Epithelial cell of esophagus (primary cell): ENCODE measurements at places on chromosomes 1 and 21.

GRCh38 chr1:33163621-33164519 is 18.0 kb downstream of the TRIM62 start:
- DNase-seq, result no peak

DNA sequence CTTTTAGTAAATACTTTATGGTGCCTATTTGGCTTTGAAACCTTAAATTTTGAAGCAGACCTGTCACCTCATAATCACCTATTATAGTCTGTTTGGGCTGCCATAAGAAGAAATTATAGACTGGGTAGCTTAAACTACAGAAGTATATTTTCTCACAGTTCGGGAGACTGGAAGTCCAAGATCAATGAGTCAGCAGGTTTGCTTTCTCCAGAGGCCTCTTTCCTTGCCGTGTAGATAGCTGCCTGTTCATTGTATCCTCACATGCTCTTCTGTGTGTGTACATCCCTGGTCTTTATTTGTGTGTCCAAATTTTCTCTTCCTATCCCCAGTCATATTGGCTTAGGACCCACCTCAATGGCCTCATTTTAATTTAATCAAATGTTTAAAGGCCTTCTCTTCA is 518.2 kb downstream of the ADGRL2 start:
- DNase-seq, result peak; percentile 58

- no peak for DNase-seq
Measured at GRCh38 chr1:117802531-117803257, 126.7 kb downstream of the GDAP2 start.

DNA sequence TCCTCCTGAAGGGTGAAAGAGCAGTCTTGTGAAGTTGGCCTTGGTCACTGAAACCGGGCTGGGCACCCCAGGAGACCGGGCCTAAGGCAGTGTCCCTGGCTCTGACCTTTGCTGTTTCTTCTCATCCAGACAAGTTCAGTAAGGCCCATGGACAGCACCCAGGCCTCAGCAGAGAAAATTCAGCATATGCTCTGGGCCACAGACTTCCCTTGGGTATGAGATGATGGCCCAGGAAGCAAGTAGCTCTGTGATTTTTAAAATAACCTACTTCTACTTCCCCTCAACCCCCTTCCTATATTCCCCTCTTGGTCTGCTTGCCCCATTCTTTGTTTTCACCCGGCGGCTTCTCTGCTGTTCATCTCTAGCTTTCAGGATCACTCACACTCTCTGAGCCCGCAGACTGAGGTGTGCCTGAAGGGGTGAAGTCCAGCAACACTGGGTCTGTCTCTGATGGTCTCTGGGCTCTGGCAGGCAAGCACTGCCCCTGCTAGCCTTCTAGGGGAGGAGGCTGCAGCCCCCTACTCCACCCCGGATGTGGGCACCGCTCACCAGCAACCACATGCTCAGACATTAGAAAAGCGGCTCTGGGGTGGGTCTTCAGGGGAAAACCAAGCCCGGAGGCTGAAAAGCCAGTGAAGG is 2.9 kb upstream of the GPR25 start:
- DNase-seq, result no peak

GRCh38 chr21:29939104-29939923 is 482 bp downstream of the GRIK1 start:
- peak; percentile 5 for DNase-seq

- DNase-seq, result no peak
Measured at GRCh38 chr21:42039911-42040351, 29.8 kb upstream of the ZBTB21 start.

GRCh38 chr1:94039871-94040569 is 80.9 kb downstream of the ABCA4 start:
- no peak for DNase-seq

DNA sequence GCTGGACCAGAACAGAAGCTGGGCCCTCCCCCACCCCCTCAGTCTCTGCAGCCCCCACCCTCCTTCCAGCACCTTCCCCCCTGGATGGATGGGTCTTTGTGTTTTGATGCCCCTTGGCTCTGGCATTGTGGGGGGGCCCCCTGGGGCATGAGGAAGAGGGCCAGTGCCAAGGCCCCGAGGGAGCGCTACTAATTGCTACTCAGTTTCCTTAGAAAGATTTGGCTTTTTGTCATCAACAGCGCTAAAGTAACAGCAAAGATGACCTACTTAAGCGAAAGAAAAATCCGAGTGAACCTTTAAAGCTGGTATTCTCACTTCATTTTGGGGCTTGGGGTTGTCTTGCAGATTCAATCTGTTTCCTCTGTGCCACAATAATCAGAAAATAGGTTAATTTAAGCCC is 63.5 kb downstream of the SKI start:
- no peak for DNase-seq

DNA sequence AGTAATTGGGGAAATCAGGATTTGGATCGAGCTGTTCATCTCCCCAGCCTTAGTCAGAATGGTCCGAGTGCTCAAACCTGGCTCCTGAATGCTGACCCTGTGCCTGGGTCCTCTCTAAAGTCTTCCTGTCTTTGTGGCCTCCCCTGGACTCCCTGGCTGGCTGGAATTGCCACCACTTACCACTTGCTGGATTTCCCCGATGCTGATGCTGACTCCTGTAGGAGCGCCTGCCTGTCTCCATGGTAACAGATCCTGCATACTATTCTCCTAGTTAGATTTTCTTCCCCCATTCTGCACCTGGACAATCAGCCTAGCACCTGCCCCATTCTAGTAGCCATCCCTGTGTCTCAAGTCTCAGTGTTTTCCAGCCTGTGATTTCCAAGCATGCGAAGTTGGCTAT is 382.2 kb upstream of the ESRRG start:
- DNase-seq, result no peak

GRCh38 chr1:238558156-238558555 is 667.4 kb upstream of the ZP4 start:
- DNase-seq, result peak; percentile 57

DNA sequence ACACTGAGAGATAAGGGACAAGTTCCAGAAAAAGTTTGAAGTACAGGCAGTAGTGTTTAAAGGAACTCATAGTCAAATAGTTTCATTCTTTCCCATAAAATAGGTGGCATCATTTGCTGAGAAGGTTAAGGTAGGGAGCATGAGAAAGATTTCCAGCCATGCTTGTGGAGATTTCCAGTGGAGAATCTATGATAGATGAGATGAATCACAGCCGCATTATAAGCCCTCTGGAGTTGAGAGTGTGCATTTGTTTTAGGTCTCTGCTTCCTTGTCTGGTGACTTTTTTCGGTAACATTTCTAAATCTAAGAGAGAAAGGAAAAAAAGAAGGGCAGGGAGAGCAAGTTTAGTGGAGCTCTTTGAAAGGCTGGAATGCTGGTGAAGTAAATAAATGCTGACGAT is 108.7 kb downstream of the DISP1 start:
- DNase-seq, result no peak

GRCh38 chr1:4253935-4254334 is 353.9 kb upstream of the C1orf174 start:
- DNase-seq, result no peak

GRCh38 chr1:59742526-59742925 is 72.2 kb upstream of the HOOK1 start:
- no peak for DNase-seq

- DNase-seq, result peak; percentile 57
Measured at GRCh38 chr1:201898992-201899391, 10.3 kb downstream of the SHISA4 start.

DNA sequence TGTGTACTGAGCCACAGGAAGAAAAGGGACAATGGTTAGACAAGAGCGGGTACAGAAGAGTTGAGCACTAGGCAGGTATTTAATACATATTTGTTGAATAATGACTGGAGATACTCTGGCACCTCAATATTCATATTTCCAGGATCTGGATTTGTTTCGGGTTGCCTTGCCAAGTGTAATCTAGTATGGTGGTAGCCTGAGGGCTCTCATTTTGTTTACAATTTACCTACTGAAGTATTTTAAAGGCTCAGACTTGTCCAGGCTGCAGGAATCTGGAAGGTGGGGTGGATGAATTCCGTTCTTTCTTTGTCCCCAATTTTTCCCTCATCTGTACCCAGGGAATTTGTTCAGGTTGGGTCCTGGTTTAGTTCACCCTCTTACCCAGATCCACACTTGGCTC is 95.0 kb downstream of the CACHD1 start:
- DNase-seq, result peak; percentile 69

DNA sequence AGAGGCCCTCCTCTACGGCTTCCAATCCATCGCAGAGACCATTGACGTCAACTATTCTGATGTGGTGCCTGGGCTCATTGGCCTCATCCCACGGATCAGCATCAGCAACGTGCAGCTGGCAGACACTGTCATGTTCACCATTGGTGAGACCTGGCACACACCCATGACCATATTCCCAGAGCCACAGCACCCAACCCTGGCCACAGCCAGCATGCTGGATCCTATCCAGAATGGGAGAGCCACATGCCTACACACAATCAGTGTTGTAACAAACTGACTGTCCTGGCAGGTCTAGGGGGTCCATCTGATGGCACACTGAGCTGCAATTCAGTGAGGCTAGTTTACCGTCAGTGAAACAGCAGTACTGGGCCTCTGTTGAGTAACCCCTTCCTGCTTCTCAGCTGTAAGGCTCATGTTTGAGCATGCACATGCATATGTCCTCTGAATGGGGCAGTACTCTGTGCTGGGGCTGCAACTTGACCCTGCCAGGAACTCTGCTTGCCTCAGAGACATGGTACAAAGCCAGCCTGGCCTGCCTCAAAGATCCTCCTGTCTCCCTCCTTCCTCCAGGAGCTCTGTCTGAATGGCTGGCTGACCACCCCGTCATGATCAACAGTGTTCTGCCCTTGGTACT is 10.8 kb downstream of the IPO13 start:
- DNase-seq, result peak; percentile 72

GRCh38 chr21:44647222-44647552 is 973 bp downstream of the KRTAP10-11 start:
- DNase-seq, result no peak

DNA sequence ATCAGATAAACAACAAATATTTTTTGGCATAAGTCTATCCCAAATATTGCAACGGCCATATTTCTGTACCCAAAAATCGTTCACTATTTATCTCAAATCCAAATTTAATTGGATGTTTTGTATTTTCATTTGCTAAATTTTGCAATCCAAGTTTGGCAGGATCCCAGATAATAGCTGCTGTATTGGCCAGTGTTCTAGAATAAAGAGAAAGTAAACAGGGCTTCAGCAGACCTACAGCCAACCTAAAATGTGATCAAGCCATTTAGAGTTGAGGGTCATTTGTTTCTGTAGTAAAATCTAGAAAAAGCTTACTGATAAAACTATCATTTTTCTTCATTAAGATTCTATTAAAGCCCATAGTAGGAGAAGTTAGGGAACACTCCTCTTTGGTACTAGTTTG is 506.6 kb upstream of the PTBP2 start:
- no peak for DNase-seq

DNA sequence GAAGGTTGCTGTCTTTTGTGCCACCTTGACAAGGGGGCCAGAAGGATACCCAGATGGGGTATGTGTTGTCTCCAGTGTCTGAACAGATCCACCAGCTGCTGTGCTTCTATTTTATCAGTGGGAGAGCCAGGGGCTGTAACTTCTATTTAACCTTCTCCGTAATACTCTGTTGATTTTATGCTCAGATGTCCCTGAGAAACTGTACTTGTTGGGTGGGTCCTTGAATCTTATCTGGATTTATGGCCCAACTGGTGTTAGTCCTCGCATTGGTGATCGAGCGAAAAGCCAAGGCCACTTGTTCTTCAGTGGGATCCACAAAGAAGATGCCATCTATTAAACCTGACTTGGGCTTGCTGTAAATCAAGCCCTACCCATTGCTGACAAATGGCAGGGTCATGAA is 56.4 kb downstream of the ST6GALNAC3 start:
- DNase-seq, result no peak

DNA sequence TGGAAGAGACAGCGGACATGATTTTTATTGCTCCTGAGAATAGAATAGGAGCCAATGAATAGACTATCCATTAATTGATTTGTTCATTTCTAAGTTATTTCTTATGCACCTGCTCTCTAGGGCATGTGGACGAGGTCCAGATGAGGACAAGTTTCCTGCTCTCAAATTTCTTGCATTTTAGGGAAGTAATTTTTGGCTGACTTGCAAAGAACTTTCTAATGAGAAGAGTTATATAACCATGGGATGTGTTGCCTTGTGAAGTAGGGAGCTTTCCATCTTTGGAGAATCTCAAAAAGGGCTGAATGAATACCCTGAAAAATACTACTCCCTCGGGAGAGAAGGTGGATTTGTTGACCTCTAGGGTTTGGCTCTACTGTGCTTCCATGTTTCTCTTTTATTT is 243.0 kb downstream of the KIF26B start:
- no peak for DNase-seq

- DNase-seq, result peak; percentile 90
Measured at GRCh38 chr1:100622037-100622436, 84.1 kb downstream of the GPR88 start.

- no peak for DNase-seq
Measured at GRCh38 chr21:25298512-25299491, 308.5 kb downstream of the MRPL39 start.

- DNase-seq, result peak; percentile 66
Measured at GRCh38 chr1:44557778-44558177, 116.5 kb downstream of the TMEM53 start.

- DNase-seq, result peak; percentile 38
Measured at GRCh38 chr1:208445758-208446203, 201.6 kb upstream of the PLXNA2 start.

DNA sequence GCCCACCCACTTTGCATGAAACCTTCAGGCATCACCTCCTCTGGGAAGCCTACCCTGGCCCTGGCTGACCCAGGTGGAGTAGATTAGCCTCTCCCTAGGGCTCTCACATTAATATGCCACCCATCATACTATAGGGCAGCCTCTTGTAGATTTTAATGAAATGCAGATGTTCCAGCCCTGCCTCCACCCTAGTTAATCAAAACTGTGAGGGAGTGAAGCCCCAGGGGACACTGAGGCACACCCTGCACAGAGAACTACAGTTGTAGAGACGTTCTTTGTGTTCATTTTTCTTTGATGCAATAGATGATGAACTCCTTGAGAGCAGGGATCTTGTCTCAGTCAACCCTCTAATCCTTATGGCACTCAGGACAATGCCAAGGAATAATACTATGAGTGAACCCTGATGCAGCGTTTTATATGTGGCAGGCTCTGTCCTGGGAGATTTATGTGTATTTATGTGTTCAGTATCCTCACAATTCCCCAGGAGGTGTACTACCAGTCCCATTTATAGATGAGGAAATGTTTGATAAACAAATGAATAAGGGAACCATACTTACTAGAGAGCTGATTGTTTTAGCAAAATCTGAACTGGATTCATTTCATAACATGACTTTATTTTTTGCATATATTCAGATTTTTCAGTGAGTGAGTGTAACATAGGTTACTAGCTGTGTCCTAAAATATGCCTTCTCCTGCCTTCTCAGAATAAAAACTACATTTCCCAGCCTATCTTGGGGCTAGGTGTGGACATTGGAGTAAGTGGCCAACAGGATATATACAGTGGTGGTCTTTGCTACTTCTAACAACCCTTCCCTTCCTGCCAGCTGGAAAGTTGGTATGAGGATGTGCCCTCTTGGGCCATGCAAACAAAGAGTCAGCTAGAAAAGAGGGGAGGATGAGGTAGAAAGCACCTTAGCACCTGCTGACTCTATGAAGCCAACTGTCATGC is 23.5 kb upstream of the PRELP start:
- DNase-seq, result no peak

- no peak for DNase-seq
Measured at GRCh38 chr1:58548371-58548770, 1.8 kb upstream of the OMA1 start.
